Peyer's patch (tissue), 4 donors: ENCODE measurements at places on chromosomes 6 and 20. TPM values are rescaled to one million over a fixed set of nuclear protein-coding genes. Genes with fewer than 3 reads are reported as not detected.

DNA sequence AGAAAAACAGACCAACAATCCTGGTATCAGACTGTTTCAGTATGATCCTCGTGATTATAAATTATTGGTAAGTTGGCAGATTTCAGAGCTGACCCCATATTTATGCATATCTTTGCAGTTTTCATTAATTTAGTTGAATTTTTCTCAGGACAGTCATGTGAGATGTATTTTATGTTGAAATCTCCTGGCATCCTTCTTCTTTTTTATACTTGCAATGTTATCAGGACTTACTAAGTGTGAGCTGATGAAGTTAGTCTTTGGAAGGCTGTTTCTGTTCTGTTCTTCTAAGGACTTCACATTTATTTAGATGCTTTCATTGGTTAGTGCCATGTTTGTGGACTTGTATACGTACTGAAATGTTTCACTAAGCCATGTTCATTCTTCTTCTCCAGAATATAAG, 17.2 kb downstream of the SMPDL3A start:
- DNase-seq: no peak

DNA sequence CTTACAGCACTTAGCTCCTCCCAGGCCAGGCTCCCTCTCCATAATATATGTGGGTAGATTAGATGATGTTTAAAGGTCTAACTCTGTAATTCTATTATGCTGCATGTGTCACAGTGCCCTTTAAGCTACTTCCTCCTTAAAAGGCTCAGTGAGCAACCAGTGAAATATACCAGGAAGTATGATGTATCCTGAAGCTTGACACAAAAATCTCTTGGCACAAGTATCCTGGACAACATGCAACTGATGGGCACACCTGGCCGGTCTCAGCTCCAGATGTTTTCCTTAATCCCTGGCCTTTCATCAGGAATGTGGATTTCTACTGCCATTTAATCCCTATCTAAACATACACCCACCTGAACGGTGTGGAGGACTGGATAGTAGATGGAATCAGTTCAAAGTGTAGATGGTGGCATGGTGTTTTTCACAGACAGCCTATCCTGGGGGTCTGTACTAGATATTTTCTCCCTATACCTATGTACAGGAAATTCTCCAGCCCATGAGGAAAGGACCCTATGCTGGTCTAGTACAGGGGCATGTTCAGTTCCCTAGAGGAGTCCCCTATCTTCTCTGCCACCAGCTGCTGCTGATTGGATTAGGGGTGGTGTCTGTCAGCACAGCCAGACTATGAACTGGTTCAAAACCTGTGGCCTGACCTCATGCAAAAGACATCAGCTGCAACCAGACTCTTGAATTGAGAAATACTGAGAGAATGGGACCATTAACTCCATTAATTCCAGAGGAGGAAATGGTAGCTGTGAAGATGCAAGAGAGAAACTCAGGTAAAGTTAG, 59.4 kb upstream of the CITED2 start:
- no peak for DNase-seq

DNA sequence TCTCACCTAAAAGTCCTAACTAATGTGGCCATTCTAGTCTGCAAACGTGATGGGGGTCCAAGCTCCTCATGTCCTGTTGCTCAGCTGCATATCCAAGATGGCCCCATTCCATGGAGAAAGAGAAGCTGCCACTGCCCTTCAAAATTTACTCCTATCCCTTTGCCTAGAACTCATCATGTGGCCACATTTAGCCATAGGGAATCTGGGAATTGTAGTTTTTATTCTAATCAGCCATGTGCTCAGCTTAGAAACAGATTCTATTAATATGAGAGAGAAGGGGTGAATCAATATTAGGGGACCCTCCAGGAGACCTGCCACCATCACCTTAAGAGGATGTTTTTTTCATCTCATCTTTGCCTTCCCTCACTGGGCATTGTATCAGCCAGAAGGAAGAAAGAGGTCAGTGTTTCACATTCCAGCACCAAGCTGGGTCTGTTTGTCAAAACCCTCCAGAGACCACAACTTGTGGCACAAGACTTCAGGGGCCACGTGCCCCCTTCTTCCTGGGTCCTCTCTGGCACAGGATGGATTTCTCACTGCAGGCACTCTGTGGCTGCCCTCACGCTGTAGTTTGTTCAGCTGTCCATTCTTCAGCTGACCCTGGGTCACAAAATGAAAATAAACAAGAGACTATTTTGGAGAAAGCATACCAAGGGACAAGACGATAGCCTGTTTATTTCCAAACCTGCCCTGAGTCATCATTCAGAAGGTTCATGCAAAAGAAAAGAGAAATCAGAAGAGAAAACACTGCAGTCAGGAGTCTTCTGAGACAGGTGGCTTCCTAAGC, 172.0 kb downstream of the EYA2 start:
- DNase-seq: no peak

DNA sequence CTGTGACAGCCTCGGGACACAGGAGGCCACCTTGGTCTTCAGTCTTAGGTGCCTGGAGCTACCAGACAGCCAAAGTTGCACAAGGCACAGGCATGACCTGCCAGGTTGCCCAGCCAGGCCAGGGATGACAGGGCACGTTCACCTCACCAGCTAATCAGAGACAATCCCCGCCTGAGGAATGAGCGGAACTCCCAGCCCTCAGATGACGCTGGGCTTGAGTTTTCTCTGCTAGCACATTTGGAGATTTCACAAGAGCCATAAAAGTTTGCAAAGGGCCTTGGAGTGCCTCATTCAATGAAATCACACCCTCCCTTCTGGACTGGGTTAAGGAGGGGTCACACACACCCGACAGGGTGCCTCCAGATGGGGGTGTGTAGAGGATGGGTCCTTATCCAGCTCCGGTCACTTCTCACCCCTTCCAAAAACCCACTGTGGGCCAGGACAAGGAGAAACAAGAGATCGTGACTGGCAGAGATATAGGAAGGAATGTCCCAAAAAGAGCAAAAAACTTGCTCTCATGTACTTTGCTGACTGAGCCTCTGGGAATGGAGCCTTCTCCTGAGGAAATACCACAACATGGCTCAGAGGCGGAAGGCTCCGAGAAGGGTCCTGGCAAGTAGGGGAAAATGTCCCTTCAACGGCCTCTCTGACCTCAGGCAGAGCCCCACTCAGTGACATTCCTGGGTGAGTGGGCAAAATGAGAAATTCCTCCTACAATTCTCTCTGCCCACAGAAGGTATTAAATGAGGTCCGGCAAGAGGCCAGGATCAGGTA, 121.6 kb downstream of the ISM1 start:
- no peak for DNase-seq

The MAP7 gene
- total RNA-seq: 16.5 TPM

The SAPCD1 gene
- 6.6 TPM for total RNA-seq

- no peak for DNase-seq
Observed at GRCh38 chr6:155126727-155127439, 131.8 kb downstream of the TIAM2 start.

GRCh38 chr20:4797275-4797674, 75.6 kb downstream of the PRND start:
- DNase-seq: no peak

DNA sequence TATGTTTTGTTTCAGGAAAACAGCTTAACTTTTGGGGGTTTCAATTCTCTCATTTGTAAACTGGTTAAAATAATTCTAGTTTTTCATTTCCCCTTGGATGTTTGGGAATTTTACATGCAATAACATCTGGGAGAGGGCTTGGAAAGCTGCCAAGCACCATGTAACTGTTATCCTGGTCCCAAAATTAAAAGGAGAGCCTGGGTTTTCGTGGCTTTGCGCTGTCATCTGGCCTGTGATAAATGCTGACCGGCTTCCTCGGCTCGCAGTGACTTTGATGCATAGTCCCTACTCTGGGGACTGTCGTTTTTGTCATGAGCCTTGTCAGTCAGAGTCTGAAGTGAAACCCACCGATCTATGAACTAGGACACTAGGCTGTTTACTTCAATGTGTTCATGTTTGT, 12.2 kb downstream of the SLC35F1 start:
- no peak for DNase-seq

GRCh38 chr6:162068340-162068739, 659.2 kb downstream of the PRKN start:
- no peak for DNase-seq

- no peak for DNase-seq
Observed at GRCh38 chr6:9789201-9789600, 625.7 kb downstream of the TFAP2A start.

DNA sequence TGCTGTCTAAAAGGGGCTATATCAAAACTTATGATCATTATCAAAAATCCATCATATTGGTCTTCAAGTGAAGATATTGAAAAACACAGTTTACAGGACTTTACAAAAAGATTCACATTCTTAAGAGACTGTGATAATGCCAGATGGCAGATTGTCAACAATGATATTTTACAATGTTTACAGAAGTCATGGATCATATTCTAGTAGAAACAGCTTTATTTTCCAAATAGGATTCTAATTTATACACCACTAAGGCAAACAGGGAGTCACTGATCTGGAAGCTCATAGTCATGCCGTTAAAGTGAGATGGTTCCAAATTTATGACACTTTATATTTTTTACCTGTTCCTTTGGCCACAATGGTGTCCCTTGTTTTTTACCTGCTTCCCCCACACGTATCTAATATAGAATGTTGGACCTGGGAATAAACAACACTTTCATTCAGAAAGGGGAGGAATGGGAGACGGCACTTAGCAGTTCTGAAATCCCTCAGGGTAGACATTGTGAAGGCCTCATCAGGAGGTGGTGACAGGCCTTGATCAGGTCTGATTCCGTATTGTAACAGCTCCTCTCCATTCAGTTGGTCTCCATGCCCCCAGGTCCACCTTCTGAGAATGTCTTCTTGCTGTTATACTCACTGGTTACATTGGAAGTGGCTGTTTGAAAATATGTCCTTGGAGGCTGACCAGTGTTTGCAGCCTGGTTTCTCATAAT, 228.6 kb downstream of the ADGB start:
- no peak for DNase-seq

- DNase-seq: no peak
Observed at GRCh38 chr20:1177680-1178079, 7.1 kb downstream of the TMEM74B start.

The SIM1 gene
- total RNA-seq: 0.13 TPM

The SPO11 gene
- not detected for total RNA-seq

DNA sequence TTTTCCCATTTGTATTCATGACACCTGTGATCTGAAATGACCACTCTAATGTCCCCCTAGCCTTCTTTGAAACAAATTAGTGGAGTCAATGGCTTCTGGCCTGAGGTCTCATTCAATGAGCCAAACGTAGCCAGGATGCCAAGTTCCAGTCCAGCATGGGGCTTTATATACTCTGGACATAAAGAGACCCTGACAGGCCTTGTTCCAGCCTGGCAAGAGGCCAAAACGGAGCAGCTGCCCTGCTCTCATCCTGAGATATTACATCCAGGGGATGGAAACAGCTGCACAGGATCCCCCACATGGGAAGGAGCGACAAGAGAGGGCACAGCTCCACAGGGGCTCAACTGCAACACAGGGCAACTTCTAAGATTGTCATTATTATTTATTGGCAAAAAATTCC, 437.8 kb downstream of the CDH26 start:
- DNase-seq: no peak

DNA sequence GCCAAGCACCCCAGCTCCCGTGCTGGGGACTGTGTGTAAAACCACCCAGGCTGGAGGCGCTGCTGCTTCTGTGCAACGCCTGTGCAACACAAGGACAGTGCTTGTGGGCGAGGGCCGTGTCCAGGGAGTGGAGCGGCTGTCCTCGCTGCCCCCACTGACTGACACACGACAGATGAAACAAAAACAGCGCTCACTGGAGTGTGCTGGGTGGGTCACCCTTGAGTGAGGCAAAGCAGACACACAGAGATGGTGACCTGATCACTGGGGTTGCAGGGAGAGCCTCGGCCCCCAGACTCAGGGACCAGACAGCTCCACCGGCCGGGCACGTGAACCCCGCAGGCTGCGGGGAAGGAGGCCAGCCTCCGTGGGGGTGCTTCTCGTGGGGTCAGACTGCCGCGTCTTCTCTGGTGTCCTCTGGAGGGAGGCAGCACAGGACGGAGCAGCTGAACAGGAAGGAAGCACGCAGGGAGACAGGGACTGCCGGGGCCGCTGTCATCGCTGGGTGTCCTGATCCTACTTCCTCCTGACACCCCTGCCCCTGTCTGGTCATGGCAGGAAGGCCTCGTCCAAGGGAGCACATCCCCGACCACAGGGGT, 75.9 kb upstream of the CST7 start:
- DNase-seq: no peak

DNA sequence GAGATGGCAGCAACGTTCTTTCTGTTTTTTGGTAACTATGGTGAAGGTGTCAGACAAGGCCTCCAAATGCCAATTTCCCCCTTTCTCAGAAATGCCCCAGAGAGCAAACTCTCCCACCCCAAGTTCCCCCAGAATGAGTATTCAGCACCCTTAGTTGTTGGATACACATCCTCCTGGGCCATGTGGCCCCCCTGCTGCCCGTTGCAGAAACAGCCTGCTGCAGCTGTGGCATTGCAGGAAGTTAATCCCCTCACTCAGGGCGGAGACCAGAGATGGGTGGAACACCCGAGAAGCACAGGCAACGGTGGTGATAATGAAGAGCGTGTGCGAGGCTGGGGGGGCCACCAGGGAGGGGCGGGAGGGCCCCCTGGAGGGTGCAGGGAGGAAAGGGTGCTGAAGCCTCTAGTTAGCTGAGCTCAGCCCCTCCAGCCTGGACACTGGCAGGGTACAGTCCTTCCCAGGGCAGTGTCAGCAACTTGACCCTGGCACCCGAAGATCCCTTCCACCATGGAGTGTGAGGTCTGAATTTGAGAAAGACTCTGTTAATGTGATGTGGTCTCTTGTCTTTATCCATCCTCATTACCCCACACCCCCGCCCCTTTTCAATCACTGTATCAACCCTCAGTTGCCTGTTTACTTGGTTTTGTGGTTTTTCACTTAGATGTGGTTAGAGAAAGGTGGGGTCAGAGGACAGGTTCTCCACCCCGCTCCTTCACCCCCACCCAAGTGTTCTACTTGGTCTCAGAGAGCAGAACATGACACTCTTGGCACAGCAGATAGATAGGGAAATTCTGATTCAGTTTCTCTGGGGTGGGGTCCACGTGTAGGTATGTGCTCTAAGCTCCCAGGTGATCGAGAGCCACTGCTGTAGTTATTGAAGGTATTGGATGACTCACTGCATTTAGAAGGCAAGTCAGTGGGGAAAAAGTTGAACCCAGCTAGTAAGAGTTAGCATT, 208.8 kb upstream of the SUPT3H start:
- no peak for DNase-seq

The TRIM40 gene
- total RNA-seq: not detected

GRCh38 chr20:25571240-25571639, 14.1 kb downstream of the NINL start:
- no peak for DNase-seq
